ENCODE measurements at places on chromosomes 1 and 21. TPM values are rescaled to one million over a fixed set of nuclear protein-coding genes. Genes with fewer than 3 reads are reported as not detected.
A peak's percentile ranks its signal among the peaks of the same experiment; 100 is the strongest.

DNA sequence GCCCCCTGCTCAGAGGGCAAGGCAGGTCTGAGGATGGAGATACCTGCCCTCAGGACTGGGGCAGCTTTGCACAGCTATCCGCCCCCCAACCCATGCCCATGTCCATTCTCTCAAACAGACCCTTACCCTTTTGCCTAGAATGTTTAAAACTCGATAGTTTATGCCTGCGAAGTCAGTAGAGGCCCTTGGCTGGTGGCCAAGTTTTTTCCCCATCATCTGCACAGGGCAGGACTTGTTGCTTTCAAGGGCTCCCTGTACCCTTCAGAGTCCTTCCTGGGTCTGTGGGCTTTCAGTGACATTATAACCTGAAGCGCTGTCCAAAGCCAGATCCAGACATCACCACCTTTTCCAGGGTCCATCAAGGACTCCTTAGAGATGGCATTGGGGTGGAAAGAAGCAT lies 148.7 kb upstream of the ZNF644 start:
- no peak overlapping the region for H3K4me3 ChIP-seq
- no peak overlapping the region for H3K27ac ChIP-seq
- peaks cover 15% of the 10 kb centered on the region for H3K27me3 ChIP-seq
- H3K36me3 ChIP-seq, result no peaks in the 10 kb centered on the region

- no peaks in the 10 kb centered on the region for H3K27me3 ChIP-seq
- no peaks in the 10 kb centered on the region for H3K4me1 ChIP-seq
- H3K36me3 ChIP-seq, result no peaks in the 10 kb centered on the region
- no peak overlapping the region for H3K27ac ChIP-seq
- H3K4me3 ChIP-seq, result no peak overlapping the region
Observed at GRCh38 chr1:66415866-66416265, 118.1 kb upstream of the SGIP1 start.

DNA sequence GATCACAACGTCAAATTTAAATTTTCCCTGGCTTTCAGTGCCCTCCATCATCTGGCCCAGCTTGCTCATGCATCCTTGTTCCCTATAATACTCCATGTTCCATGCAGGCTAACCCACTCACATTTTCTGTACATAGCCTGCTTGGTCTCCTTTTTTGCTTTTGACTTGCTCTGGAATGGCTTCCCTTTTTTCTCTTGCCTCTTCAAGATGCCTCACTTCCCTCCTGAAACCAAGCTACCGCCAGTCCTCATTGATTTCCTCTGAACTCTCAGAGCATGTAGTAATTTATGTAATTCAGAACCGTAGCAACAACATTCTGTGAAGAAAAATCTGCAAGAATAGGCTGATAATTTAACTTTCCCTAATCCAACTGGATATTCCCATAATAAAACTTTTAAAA lies 10.3 kb downstream of the CAP1 start:
- no peaks in the 10 kb centered on the region for H3K27me3 ChIP-seq
- H3K36me3 ChIP-seq, result peaks cover 48% of the 10 kb centered on the region
- H3K4me3 ChIP-seq, result no peak overlapping the region
- no peak for DNase-seq
- H3K4me1 ChIP-seq, result peaks cover 77% of the 10 kb centered on the region
- H3K27ac ChIP-seq, result peak overlapping the region; percentile 12

GRCh38 chr1:98932184-98932583 lies 72.5 kb downstream of the PLPPR5 start:
- H3K36me3 ChIP-seq, result no peaks in the 10 kb centered on the region
- no peak overlapping the region for H3K4me3 ChIP-seq
- H3K27me3 ChIP-seq, result no peaks in the 10 kb centered on the region
- DNase-seq, result no peak
- H3K27ac ChIP-seq, result no peak overlapping the region

- DNase-seq, result no peak
- H3K27me3 ChIP-seq, result no peaks in the 10 kb centered on the region
- H3K4me1 ChIP-seq, result no peaks in the 10 kb centered on the region
- H3K27ac ChIP-seq, result no peak overlapping the region
Observed at GRCh38 chr1:244369256-244370057, 82.3 kb downstream of the ADSS2 start.

- H3K4me3 ChIP-seq, result peak overlapping the region; percentile 63
- H3K36me3 ChIP-seq, result no peaks in the 10 kb centered on the region
- H3K27me3 ChIP-seq, result no peaks in the 10 kb centered on the region
- peak overlapping the region; percentile 98 for H3K27ac ChIP-seq
- no peak for DNase-seq
Observed at GRCh38 chr1:16903458-16903796, 7.6 kb downstream of the RNU1-2 start.

DNA sequence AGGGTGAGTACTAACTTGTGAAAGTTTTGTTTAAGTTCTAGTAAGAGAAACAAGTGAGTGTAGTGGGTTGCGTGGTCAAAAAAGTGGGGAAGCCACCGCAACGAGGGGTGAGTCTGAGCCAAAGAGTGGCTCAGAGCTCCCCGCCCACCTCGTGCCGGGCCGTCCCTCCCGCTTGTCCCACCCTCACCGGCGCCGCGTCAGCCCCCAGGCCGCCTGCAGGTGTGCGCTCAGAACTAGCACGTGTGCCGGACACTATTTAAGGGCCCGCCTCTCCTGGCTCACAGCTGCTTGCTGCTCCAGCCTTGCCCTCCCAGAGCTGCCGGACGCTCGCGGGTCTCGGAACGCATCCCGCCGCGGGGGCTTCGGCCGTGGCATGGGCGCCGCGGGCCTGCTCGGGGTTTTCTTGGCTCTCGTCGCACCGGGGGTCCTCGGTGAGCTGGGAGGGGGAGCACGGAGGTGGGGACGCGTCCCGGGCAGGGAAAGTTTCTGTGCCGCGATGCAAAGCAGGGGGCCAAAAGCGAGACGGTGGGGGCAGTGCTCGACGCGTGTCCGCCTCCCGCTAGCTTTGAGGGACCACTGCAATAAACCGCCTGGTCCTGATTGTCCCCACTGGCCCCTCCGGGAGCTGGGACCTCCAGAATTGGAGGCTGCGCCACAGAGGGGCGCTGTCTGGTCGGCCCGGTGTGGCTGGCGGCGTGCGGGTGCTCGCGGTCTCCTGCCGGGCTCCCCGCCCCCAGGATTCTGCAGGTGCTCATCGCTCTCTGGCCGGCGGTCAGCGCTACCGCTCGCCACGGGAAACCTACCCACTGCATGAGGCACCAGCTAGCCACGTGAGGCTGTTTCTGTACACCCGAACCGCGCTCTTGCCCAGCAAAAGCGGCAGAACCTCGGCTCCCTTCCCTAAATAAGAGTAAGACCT lies at the start of gene CR2:
Gene CR2 (plus strand): TSS at position 283 of the 919 bp plus-strand sequence. CDS start 91 bp downstream, at position 374.
- H3K27me3 ChIP-seq, result peaks cover 16% of the 10 kb centered on the region
- DNase-seq, result peak; percentile 25
- peaks cover 26% of the 10 kb centered on the region for H3K4me1 ChIP-seq
- peak within 1 kb of the TSS; percentile 56 for H3K4me3 ChIP-seq
- H3K36me3 ChIP-seq, result no peaks in the 10 kb centered on the region

- no peaks in the 10 kb centered on the region for H3K36me3 ChIP-seq
- H3K4me1 ChIP-seq, result no peaks in the 10 kb centered on the region
- H3K4me3 ChIP-seq, result no peak overlapping the region
- no peak overlapping the region for H3K27ac ChIP-seq
- no peaks in the 10 kb centered on the region for H3K27me3 ChIP-seq
- no peak for DNase-seq
Observed at GRCh38 chr1:113648478-113648877, 110.8 kb downstream of the PHTF1 start.

GRCh38 chr1:212067787-212068186 lies 32.2 kb downstream of the DTL start:
- no peak for DNase-seq
- H3K36me3 ChIP-seq, result no peaks in the 10 kb centered on the region
- no peaks in the 10 kb centered on the region for H3K27me3 ChIP-seq
- no peak overlapping the region for H3K27ac ChIP-seq
- no peaks in the 10 kb centered on the region for H3K4me1 ChIP-seq

DNA sequence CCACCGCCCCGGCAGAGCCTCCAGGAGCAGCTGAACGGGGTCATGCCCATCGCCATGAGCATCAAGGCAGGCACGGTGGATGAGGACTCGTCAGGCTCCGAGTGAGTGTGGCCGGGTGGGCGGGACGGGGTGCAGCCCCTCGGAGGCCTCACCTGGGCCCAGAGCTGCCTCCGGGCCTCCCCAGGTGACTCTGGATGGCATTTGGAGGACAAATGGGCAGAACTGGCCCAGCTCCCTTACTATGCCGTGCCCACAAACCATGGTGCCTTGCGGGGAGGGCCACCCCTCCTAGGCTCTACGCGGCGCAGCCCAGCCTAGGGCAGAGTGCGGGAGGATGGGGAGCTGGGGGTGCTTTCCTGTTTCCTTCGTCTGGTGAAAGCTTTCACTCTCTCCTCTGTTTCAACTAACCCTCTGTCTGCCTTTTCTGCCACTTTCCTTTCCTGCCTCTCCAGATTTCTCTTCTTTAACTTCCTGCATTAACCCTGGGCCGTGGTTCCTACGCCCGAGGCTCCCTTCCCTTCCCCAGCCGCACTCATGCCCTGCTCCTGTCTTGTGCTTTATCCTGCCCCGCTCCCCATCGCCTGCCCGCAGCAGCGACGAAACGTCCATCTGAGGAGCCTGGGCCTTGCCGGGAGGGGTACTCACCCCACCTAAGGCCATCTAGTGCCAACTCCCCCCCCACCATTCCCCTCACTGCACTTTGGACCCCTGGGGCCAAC lies 9.2 kb downstream of the PSRC1 start:
- H3K4me3 ChIP-seq, result no peak overlapping the region
- H3K36me3 ChIP-seq, result no peaks in the 10 kb centered on the region
- H3K27ac ChIP-seq, result no peak overlapping the region
- peak; percentile 2 for DNase-seq

DNA sequence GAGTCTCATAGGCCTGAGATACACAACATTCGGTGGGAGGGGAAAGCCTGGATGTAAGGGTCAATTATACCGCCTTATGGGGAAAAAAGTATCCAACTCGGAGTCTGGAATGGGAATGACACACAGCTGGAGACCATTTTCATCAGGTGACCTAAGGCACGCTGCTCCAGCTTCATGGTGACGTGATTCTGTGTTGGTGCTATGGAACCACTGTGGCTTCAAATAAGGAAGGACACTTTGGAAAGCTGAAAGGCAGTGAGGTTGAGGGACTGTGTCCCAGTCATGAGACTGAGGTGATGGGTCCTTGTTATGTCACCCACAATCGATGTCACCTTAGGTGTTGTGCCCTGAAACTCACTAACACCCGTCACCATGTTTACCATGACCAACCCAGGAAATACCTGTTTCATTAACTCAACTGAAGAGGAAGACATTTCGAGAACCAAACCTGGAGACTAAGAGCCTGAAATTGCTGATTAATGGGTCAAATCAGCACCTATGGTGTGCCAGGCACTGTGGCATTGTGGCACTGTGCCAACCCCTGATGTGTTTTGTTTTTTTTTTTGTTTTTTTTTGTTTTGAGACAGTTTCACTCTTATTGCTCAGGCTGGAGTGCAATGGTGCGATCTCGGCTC lies 54.5 kb downstream of the IRF2BP2 start:
- H3K27me3 ChIP-seq, result no peaks in the 10 kb centered on the region
- DNase-seq, result no peak
- H3K4me3 ChIP-seq, result no peak overlapping the region

GRCh38 chr1:179794669-179795068 lies 51.6 kb downstream of the FAM163A start:
- no peak overlapping the region for H3K4me3 ChIP-seq
- H3K27me3 ChIP-seq, result no peaks in the 10 kb centered on the region
- H3K36me3 ChIP-seq, result no peaks in the 10 kb centered on the region
- H3K27ac ChIP-seq, result no peak overlapping the region
- no peak for DNase-seq

GRCh38 chr1:217389895-217390294 lies 241.0 kb downstream of the GPATCH2 start:
- no peaks in the 10 kb centered on the region for H3K27me3 ChIP-seq
- H3K4me3 ChIP-seq, result no peak overlapping the region
- H3K36me3 ChIP-seq, result no peaks in the 10 kb centered on the region
- no peaks in the 10 kb centered on the region for H3K4me1 ChIP-seq

- H3K27ac ChIP-seq, result peak overlapping the region; percentile 96
- DNase-seq, result peak; percentile 82
- H3K4me1 ChIP-seq, result peaks cover 34% of the 10 kb centered on the region
- no peaks in the 10 kb centered on the region for H3K27me3 ChIP-seq
Observed at GRCh38 chr1:65067491-65068201, 80.4 kb upstream of the AK4 start.

GRCh38 chr1:168414914-168415313 lies 128.9 kb downstream of the XCL2 start:
- no peaks in the 10 kb centered on the region for H3K36me3 ChIP-seq
- no peaks in the 10 kb centered on the region for H3K27me3 ChIP-seq
- DNase-seq, result no peak
- H3K4me3 ChIP-seq, result no peak overlapping the region
- no peak overlapping the region for H3K27ac ChIP-seq

- no peaks in the 10 kb centered on the region for H3K36me3 ChIP-seq
- H3K4me1 ChIP-seq, result no peaks in the 10 kb centered on the region
- DNase-seq, result no peak
- no peak overlapping the region for H3K27ac ChIP-seq
- no peak overlapping the region for H3K4me3 ChIP-seq
Observed at GRCh38 chr1:101408212-101409042, 171.6 kb downstream of the S1PR1 start.

- no peaks in the 10 kb centered on the region for H3K27me3 ChIP-seq
- peaks cover 9% of the 10 kb centered on the region for H3K4me1 ChIP-seq
- no peak overlapping the region for H3K27ac ChIP-seq
- no peak for DNase-seq
Observed at GRCh38 chr1:229694053-229694693, 68.1 kb downstream of the URB2 start.

- H3K4me1 ChIP-seq, result no peaks in the 10 kb centered on the region
- H3K36me3 ChIP-seq, result no peaks in the 10 kb centered on the region
- H3K4me3 ChIP-seq, result no peak overlapping the region
Observed at GRCh38 chr1:181718034-181718433, 234.7 kb downstream of the CACNA1E start.

DNA sequence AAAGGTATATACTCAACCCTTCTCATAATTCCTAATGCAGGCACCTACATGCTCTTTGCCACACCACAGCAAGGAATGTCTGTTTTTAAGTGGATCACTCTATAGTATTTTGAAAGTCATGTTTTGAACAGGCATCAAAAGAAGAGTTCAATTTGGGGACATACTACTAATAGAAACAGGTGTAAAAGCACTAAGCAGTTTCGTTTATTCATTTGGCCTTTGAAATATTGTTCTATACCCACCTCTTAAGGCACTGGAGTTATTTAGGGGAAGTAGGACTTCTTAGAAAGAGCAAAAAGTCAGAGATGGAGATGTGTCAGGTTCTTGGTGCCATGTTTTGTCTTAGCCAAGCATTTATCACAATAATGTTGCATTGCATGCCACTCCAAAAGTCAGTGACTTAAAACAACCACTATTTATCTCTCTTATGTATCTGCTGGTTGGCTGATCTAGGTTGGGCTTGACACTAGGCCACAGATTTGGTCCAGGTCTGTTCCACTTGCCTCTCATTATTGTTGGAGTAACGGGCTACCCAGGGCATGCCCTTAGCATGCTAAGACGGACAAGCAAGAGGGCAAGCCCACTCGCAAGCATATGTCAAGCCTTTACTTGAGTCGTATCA lies 107.5 kb downstream of the RGL1 start:
- no peak for DNase-seq
- H3K36me3 ChIP-seq, result peaks cover 2% of the 10 kb centered on the region
- peaks cover 9% of the 10 kb centered on the region for H3K4me1 ChIP-seq
- H3K4me3 ChIP-seq, result no peak overlapping the region

The RFX5 gene
- 65.7 TPM for total RNA-seq

The CHAF1B gene
- 4.8 TPM for total RNA-seq

The NBPF4 gene
- total RNA-seq, result 0.11 TPM

The BCAR3 gene
- total RNA-seq, result 0.47 TPM

The NUF2 gene
- total RNA-seq, result 1.8 TPM

The CD34 gene
- not detected for total RNA-seq

The SLC9C2 gene
- not detected for total RNA-seq

The MAPKAPK2 gene
- 166 TPM for total RNA-seq

The GCSAML gene
- total RNA-seq, result not detected

The OR2L3 gene
- total RNA-seq, result not detected

The GLMP gene
- 16.1 TPM for total RNA-seq

The RUNX3 gene
- total RNA-seq, result 202 TPM

The SPTA1 gene
- total RNA-seq, result not detected

The CRABP2 gene
- total RNA-seq, result 3.2 TPM

The CR1L gene
- not detected for total RNA-seq

The ZNF683 gene
- total RNA-seq, result not detected

Data from CD4-positive, alpha-beta T cell (primary cell).